KBM-7 (cell line): ENCODE measurements at places on chromosomes 12 and 14.

GRCh38 chr12:14826491-14826890 lies 12.5 kb upstream of the SMCO3 start:
- no peak for DNase-seq

- peak; percentile 3 for DNase-seq
These were observed 87.3 kb upstream of the E2F7 start for GRCh38 chr12:77152623-77153193.

DNA sequence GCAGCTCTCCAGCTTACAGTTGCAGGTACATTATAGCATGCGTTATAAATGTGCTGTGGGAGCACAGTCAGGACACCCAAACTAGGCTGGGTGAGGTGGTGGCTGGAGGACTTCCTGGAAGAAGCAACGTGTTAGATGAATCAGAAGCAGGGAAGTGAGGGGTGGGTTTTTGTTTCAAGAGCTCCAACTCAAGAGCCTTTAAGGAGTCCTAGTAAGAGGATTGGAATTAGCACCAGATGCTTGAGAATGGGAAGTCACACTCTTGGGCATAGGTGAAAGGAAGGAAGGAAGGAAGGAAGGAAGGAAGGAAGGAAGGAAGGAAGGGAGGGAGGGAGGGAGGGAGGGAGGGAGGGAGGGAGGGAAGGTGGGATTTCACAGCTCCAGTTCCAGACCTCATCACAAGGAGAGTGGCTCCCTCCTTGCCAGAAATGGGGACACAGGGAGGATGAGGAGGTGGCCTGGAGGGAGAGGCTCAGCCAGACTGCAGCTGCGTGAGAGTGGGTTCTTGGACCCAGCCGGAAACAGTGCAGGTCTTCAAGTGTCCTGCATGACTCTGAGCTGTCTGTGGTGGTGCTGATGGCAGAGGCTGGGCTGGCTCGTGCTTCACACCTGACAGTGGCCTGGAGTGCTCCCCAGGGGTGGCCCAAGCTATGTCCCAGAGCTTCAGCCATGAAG lies 115.7 kb upstream of the GSC start:
- DNase-seq: no peak

DNA sequence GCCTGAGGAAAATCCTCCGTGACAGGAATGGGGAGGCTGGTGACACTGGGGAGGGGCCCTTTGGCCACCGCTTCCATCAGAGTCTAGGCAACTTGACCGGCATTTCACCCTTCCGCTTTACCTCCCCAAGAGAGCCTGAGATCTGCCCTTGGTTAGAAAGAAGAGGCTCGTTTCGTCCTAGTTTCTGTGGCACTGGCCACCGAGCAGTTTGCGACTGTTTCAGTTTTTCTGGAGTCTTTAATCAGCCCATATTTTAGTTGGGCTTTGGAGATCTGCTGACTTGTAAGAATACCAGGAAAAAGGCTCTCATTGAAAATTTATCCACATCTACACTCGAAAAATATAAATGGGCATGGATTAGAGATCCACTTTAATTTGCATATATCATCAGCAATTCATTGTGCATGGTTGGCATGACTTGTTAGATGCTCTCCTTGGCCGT lies 414 bp upstream of the ANKS1B start:
- peak; percentile 43 for DNase-seq

GRCh38 chr12:45674181-45674977 lies 55.1 kb upstream of the ARID2 start:
- no peak for DNase-seq

DNA sequence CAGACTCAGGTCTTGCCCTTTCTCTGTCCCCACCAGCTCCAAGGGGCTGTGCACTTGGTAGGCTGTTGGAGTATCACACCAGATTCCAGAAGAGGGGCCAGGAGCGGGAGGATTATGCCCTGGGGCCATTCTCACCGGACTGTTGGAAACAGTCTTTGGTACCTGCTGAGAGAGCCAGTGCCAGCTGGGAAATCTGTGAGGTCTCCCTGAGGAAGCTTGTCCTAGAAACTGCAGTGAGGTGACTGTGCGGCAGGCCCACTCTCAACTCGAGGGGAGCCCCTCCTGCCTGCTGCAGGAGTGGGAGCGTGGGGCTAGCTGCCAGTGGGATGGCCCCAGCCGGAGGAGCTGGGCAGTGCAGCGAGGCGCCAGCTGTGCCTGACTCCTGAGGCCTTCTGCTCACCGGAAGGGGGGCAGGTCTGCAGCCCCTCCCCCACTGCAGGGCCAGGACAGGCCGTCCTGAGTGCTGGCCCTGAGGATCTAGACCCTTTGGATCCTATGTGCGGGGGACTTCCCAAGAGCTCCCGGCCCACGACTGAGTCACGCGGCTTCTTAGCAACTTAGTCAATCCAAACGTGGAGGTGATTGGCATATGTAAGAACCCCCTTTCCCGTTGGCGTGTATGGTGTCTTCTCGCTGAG lies 295.2 kb downstream of the CACNA1C start:
- DNase-seq: no peak

- peak; percentile 91 for DNase-seq
These were observed 7.6 kb upstream of the LRTM2 start for GRCh38 chr12:1812650-1813302.

GRCh38 chr12:123401753-123402683 lies 18.1 kb downstream of the KMT5A start:
- DNase-seq: no peak

GRCh38 chr12:32705783-32706182 lies 26.7 kb downstream of the DNM1L start:
- DNase-seq: no peak

DNA sequence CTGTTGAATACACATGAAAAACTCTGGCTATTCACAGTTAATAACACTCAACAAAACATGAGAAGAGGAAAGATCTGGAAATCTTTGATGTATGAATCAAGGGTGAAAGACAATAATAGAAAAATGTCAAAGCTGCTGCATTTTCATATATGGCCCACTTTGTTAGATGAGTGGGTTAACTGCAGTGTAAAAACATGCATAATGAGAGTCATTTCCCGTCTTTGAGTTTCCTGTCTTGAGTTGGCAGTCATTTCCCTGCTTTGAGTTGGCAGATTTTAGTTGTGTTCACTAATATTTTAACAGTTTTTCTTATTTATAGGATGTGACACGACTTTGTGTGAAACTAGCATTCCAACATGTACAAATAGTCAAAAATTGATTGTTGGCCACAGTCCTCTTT lies 87.9 kb upstream of the PTPRQ start:
- DNase-seq: no peak

GRCh38 chr12:29230800-29231560 lies 81.9 kb downstream of the FAR2 start:
- no peak for DNase-seq

DNA sequence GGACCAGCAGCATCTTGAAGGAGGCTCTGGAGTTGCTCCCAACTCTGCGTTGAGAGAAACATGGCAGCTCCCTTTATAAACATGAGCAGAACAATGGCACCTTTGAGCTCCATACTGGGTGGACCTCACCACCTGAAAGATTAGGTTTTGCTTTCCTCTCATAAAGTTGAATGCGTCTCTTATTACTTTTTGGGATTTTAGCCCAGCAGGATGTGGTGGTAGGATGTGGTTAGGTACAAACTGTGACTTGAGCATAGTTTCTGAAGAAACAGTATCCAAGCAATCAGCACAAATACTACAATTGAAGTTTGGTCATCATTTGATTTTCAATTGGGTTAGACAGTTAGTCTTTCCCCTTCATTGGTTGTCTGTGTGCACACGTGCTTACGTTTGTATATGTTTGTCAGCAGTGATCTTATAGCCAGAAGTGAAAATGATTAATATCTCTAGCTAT lies at the start of gene PRR4:
PRR4 (minus strand) TSS at position 51 of the 454 bp plus-strand sequence; CDS start at position 13, 38 bp downstream.
- DNase-seq: no peak

- DNase-seq: peak; percentile 4
These were observed 721.3 kb upstream of the USP15 start for GRCh38 chr12:61538951-61539350.

GRCh38 chr12:85179680-85180270 lies 100.2 kb upstream of the ALX1 start:
- DNase-seq: no peak

DNA sequence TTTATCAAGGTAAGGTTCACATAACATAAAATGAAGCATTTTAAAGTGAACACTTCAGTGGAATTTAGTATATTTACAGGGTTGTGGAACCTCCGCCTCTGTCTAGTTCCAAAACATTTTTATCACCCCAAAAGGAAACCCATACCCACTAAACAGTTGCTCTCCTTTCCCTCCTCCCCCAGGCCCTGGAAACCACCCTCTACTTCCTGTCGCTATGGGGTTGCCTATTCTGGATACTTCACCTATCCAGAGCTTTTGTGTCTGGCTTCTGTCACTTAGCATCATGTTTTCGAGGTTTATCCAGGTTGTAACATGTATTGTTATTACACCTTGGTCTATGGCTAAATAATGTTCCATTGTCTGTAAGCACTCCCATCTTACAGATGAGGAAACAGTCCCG lies 27.7 kb upstream of the ZFP36L1 start:
- DNase-seq: no peak

DNA sequence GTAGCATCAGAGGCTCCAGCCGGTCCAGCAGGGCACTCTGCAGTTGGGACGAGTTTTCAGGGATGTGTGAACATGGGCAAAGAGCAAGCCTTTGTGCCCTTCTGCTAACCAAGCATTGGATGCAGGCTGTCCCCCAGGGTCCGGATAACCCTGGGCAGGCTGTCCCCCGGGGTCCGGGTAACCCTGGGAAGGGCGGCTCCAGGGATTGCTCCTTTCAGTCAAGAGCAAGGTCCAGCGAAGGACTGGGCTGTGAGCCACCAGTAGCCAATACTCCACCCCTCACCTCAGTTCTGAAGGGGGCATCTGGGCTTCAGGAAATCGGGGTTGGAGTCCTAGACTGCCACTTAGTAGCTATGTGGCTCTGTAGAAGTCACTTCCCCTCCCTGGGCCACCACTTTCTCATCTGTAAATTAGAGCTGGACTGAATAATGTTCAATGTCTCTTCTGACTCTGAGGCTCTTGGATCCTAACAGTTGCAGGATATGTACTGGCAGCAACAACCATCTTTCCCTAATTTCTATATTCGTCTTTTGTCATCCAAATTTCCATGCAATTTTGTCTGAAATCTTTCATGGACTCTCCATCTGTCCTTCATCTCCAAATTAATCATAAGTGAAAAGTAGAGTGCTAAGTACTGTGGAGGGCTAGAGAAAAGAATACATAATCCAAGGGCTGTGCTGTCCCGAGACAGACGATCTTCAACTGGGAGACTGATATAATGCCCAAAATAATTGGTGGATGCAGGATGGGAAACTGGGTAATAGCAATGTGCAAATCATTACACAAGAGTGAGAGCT lies 137.4 kb upstream of the NTF3 start:
- DNase-seq: no peak

DNA sequence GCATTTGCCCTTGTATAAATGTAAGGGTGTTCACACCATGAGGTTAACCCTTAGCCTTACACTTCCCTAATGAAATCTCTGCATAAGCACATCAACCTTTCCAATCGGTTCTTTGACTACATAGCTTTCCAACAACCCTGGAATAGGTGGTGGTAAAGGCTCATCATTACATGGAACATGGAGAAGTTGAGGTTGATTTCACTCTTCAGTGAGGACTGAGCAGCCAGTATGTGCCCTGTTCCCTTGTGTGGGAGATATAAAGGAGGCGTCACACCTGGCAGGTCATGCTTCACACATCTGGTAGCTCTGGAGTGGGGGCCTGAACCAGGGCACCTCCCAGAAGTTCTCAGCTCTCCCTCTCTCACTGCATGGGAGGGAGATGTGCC lies 21.7 kb upstream of the JPH4 start:
- DNase-seq: no peak

- DNase-seq: no peak
These were observed 4.4 kb downstream of the KLC1 start for GRCh38 chr14:103633391-103633790.
